ENCODE measurements at places on chromosomes 2 and 18.

DNA sequence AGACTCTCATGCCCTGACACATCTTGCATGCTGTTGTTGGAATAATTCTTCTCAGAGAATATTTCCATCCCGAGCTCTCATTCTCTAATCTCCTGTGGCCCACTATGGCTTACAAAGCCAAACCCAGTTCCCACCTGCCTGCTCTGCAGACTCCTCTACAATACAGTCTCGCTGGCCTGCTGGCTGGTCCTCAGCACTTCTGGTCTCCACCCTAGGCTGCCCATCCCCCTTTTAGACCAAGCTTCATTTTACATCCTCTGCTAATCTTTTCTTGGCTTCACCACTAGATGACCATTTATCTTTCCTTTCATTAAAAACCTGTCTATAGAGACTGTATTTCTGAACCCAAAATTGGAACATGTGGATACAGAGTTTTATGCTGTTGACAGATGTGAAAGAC is 42.5 kb upstream of the YPEL5 start:
- DNase-seq: no peak

DNA sequence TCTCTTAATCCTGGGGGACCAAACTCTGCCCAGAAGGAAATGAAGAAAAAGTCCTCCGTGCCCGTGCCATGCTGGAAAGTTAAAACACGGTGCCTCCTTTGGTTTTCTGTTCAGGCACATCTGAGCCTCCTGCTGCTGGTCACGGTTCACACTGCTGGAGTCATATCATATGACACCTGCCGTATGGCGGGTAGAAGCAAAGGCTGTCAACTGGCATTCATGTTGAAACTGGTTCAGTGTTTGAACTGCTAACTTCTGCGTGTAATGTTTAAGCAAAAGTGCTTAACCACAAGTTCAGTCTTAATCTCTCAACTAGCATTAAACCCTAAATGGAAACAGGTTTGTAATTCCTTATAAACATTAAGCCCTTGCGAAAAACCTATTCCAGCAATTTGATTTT is 3.1 kb downstream of the STK39 start:
- peak; percentile 31 for DNase-seq

DNA sequence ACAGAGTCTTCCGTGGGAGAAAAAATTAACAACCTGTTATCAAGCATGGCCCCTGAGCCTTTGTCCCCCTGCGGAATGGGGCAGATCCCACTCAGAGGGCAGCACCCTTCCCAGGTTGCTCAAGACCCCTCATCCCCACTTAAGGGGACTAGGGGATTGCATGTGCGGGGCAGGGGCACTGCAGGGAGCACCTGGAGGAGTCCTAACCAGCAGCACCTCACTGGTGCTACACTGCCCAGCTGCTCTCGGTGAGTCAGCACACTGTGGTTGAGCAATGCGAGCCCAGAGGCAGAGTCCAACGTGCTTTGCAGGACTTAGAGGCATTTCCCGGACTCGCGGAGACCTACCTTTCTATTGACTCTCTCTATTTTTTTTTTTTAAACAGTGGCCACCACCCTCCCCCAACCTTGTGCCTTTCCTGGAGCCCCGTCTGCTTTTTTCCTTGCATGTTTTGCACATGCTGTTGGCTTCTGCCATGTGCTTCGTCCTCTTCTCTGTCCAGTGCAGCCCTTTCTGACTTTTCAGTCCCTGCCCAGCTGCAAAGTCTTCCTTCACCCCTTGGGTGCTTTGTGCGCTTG is 74.0 kb downstream of the IL1R2 start:
- DNase-seq: peak; percentile 95

GRCh38 chr18:78981989-78982620 is 2.5 kb downstream of the SALL3 start:
- DNase-seq: no peak

GRCh38 chr2:230713331-230714135 is 891 bp downstream of the CAB39 start:
- DNase-seq: no peak

- DNase-seq: no peak
These were observed 1.3 kb downstream of the ADCYAP1 start for GRCh38 chr18:905948-906415.

GRCh38 chr18:326846-327245 is 59.0 kb upstream of the THOC1 start:
- DNase-seq: no peak

DNA sequence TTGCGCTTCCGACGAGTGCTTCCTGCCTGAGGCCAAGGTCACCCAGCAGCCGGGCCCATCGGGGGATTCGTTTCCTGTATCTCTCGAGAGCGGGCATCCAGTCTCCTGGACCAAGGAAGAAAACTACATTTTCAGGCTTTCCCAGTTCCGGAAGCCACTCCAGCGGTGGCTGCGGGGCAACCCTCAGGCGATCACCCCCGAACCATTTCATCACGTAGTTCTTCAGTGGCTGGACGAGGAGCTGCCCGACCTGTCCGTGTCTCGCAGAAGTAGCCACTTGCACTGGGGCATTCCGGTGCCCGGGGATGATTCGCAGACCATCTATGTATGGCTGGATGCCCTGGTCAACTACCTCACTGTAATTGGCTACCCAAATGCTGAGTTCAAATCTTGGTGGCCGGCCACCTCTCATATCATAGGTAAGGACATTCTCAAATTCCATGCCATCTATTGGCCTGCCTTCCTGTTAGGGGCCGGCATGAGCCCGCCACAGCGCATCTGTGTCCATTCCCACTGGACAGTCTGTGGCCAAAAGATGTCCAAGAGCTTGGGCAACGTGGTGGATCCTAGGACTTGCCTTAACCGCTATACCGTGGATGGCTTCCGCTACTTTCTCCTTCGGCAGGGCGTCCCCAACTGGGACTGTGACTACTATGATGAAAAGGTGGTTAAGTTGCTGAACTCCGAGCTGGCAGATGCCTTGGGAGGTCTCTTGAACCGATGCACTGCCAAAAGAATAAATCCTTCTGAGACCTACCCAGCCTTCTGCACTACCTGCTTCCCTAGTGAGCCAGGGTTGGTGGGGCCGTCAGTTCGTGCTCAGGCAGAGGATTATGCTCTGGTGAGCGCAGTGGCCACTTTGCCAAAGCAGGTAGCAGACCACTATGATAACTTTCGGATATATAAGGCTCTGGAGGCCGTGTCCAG is 1.0 kb downstream of the MARS2 start:
- no peak for DNase-seq

GRCh38 chr2:224432003-224432579 is 30.2 kb upstream of the FAM124B start:
- DNase-seq: no peak

GRCh38 chr2:196963043-196963442 is 36.5 kb upstream of the PGAP1 start:
- DNase-seq: no peak

DNA sequence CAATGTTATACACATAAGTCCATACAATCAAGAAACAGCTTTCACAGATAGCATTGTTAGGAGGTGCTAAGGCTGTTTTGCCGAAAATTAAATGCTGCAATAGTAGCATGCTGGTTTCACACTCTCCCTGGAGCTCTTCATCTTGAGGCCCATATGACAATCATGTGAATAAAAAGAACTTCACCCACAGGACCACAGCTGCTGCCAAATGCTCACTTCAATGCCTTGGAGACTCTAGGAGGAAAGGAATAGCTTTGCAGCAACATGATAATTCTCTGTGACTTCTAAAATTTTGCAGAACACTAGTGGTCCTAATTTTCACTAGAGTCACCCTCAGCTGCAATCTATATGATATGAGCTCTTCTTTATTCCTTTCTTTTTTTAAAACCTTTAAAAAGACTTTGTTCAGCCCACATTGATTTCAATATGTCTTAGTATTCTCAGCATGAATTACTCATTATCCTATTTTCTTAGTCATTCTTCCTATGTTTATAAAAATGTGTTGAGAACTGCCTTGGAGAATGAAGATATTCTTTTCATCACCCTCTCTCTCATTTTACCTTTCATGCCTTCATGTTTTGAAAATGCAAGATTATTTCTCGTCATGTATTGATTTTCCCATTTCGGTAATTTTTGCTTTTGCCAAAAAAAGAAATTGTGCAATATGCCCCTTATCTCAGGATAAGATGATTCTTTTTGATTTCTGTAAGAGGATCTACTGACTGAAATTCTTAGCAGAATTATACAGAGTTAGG is 108.2 kb downstream of the PDE1A start:
- DNase-seq: peak; percentile 50

GRCh38 chr2:129896226-129897100 is 83.0 kb upstream of the RAB6C start:
- DNase-seq: no peak

DNA sequence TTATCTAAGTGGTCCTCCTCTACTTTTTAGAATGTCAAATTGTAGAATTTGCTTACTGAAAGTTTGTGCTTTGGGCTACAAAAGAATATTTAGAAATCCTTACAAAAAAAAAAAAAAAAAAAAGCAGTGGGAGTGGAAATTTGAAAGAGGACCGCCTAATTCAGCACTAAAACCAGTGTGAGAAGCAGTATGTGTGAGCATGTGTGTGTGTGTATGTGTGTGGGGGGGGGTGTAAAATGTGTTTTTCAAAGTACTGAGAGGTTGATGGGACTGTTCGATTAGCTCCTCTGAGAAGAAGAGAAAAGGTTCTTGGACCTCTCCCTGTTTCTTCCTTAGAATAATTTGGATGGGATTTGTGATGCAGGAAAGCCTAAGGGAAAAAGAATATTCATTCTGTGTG is at the start of gene VIT:
VIT (plus strand) TSS at position 175 of the 400 bp plus-strand sequence. CDS start 19,664 bp downstream, outside the sequence.
- DNase-seq: peak; percentile 62

DNA sequence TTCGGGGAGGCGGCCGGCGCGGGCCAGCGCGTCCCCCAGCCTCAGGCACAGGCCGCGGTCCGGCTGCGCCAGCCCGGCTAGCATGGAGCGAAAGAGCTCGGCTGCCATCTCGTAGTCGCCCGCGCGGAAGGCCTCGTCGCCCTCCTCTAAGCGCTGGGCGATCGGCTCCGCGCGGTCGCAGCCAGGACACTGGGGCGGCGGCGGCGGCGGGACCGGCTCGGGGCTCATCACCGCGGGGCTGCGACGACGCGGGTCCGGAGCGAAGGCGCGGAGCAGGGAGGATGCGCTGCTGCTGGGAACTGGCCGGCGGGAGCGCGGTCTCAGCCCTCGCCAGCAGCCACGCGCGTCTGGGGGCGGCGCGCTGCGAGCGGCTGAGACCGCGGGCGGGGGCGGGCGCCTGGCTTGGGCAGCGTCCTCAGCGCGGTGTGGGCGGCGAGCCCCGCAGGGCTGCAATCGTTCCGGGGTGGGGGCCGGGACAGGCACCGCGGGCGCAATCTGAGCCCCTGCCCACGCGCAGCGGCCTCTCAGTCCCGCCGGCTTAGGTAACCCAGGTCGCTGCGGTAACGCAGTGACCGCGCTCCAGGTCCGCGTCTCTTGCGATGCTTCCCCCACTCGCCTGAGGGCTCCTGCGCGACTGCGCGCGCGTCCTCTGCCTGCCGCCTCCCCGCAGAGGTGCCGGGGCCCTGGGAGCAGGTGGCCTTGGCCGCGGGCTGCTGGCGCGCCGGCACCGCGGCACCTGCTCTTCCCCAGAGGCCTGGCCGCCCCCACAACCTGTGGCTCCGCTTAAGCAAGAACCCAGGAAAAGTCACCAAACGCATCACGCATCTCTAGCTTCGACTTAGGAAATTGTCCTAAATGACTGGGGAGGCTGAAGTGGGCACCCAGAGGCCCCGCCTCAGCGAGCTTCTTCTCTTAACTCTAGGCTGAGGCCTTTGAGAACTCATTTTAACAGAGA is at the start of gene LONRF2:
LONRF2 (minus strand) TSS at position 636 of the 955 bp plus-strand sequence; CDS start at position 228, 408 bp downstream.
- DNase-seq: peak; percentile 6

DNA sequence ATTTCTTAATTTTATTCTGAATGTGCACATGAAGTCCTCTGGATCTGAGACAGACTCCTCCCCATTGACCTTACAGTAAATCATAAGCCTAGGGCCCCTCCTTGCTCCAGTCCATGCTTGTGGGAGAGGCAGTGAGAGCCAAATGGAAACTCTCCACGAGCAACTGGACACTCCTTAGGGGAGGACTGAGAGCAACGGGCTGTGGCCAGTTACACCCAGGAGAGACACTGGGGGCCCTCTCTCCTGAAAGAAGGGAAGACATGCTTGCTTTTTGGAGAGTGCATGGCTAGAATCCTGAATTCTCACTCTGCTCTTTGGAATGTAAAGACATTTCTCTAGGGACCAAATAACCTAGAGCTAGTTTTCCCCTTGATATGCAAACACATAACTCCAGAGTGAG is 49.0 kb upstream of the BIN1 start:
- peak; percentile 81 for DNase-seq

DNA sequence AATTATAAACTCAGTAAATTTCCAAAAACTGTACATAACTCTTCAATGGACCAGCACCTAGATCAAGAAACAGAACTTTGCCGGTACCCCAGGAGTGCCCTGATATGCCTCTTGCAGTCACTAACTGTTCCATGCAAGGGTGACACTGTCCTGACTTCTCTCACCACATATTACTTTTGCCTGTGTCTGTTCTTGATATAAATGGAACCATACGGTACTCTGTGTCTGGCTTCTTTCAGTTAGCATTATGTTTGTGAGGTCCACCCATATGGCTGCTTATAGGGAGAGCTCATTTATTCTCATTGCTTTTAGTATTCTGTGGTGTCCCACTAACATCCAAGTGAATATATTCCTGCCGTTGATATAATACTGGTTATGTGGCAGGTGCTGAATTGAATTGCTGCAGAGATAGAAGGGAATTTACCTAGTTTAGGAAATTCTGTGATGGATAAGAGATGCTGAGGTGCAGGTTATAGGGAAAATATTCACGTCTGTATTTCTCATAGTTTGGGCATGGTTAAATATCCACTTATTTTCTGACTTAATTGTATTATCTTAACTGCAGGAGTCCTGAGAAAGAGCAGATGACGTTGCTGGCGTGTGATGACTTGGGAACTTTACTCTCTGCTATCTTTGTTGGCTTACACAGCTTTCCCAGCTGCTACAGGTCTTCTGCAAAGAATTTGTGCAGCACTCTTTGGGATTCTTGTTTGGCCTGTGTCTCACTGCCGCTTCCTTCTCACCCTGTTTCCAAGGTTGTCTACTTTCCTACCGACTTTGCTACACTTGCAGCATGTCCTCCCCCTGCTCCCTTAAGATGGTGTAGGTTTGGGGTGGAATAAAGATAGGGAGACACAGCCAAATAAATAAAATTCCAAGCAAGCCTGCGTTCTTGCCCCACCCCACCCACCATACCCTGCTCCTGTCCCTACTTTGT is 107.9 kb downstream of the MAP4K4 start:
- peak; percentile 80 for DNase-seq

DNA sequence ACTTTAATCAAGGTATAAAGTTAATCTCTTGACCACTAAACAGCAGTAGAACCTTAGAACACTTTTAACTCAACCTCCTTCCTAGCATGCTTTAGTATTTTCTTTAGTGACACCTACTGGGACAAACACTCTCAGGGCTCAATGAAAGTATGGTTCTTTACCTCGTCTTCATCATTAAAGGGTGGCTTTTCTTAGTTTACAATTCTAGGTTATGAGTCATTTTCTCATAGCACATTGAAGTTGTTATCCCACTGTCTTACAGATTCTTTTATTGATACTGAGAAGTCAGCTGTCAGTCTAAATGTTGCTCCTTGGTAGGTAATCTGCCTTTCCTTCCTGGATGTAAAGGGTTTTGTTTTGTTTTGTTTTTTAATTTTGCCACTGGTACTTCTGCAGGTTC is 38.0 kb downstream of the SIGLEC15 start:
- DNase-seq: no peak

GRCh38 chr18:33201509-33201926 is 239.0 kb downstream of the CCDC178 start:
- DNase-seq: peak; percentile 64
